ENCODE measurements at places on chromosomes 1 and 21.
A peak's percentile ranks its signal among the peaks of the same experiment; 100 is the strongest.

DNA sequence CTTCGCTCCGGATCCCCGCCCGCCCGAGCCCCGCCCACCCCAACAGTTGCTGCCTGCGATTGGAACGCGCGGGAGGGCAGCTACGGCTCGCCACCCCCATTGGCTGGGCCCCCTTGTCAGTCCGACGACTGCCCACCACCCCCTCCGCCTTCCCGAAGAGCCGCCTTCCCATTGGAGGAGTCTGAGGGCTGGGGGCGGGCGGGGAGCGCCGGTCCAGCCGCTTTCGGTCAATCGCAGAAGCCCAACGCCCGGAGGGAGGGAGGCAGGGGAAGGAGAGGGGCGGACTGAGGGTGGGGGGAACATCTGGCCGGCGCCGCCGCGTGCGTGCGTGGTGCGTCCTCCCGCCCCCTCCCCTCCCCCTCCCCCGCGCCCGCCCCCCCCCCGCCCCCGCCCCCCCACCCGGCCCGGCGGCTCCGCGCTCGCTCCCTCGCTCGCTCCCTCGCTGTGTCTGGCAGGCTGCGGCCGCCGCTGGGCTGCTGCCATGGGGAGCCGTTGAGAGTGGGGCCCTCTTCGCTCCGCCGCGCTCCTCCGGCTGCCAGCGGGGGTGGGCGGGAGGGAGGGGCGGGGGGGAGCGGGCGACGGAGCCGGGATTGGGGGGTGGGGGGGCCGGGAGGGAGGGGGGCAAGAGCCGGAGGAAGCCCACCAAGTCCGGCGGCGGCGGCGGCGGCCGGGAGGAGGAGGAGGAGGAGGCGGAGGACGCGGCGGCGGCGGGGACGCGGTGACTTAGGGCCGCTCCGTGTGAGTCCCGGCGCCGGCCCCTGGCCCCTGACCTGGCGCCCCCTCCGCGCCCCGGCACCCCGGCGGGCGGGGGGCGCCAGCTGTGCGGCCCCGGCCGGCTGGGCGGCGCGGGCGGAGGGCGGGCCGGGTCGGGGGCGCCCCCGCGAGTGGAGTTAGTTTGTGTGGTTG, 2.6 kb upstream of the ZBTB18 start:
- peak; percentile 94 for DNase-seq

GRCh38 chr1:27884006-27884954, 11.9 kb downstream of the THEMIS2 start:
- no peak for DNase-seq

DNA sequence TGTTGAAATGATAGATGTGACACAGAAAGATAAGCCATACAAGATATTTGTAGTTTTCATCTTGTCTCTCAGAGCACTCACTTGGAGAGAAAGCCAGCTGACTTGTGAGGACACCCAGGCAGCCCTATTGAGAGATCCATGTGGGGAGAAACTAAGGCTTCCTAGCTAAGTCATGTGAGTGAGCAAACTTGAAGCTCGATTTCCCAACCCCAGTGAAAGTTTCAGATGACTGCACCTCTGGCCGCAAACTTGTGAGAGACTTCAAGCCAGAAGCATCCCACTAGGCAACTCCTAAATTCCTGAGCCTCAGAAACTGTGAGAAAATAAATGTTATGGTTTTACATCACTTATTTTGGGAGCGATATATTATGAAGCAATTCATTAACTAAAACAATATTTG, 832.3 kb downstream of the LTN1 start:
- DNase-seq = no peak

DNA sequence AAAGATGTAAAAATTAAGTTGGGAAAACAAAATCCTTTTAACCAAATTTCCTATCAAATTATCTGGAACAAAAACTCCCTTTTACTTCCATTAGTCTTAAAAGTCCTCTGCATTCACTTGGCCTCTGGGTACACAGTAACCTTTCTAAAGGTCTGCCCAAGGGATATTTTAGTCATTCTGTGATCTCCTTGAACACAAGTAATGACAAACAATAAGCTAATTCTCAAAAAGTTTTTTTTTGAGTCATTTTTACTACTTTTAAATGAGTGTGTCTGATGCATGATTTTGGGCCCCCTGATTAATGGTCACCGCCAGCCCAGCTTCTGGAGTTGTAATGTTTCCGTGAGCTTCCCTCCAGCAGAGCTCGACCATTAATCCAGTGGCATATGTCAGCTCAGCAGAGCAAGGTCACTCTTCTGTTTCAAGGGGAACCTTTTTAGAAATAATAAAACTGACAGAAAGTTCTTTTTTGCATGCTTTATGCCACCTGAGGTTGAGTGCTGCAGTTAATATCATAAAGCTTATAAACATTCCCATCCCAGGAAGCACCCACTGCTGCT, 14.3 kb downstream of the SAMSN1 start:
- DNase-seq = no peak

GRCh38 chr1:100523038-100523652, 14.8 kb upstream of the GPR88 start:
- no peak for DNase-seq

Data from naive thymus-derived CD4-positive, alpha-beta T cell (primary cell).